Hematopoietic multipotent progenitor cell treated with erythropoietin and hydrocortisone succinate and interleukin-3 and kit ligand, for 8 days (in vitro differentiated cells): ENCODE measurements at places on chromosomes 3 and 15.

- no peak for DNase-seq
Measured at GRCh38 chr3:14297784-14298236, 104.6 kb upstream of the SLC6A6 start.

DNA sequence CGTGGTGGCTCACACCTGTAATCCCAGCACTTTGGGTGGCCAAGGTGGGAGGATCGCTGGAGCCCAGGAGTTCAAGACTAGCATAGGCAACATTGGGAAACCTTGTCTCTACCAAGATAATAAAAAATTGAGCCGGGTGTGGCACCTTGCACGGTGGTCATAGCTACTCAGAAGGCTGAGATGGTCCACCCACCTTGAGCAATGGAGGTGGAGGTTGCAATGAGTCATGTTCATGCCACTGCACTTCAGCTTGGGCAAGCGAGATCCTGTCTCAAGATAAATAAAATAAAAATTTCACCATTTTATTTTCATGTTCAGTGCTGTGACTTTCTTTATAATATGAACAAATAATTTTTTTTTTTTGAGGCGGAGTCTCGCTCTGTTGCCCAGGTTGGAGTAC, 12.5 kb downstream of the MAPK6 start:
- DNase-seq = peak; percentile 53

DNA sequence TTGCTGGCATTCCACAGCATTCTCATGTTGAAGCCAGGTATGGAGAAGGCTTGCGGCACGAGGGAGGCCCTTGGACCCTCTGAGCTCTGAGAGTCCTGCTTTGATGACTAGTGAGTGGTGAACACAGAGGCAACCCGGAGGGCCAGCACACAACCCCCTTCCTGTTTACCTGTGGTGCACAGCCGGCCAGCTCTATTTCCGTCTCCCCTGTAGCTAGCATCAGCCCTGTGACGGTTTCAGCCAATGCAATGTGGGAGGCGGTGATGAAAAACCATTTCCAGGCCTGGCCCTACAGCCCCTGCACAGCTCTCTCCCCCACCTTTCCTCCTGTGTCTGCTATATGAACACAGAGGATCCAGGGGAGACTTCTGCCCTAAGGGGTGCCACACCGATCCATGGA, 76.8 kb upstream of the KLHL25 start:
- no peak for DNase-seq

DNA sequence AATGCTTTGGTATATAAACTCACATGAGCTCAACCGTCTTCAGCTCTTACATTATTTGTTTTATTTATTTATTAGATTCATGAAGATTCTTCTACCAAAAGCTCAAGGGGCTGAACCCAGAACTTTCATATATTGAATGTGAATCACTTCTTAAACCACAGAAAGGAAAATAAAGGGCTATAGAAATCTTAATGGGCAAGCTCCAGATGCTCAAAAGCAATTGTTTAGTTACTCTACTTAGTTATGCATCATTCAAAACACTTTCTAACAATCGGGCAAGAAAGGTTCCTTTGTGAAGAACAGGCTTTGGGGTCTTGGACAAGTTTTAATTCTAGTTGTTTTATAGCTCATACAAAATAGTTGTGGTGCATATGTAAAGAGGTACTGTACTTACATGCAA, 380.2 kb downstream of the TIGIT start:
- no peak for DNase-seq

DNA sequence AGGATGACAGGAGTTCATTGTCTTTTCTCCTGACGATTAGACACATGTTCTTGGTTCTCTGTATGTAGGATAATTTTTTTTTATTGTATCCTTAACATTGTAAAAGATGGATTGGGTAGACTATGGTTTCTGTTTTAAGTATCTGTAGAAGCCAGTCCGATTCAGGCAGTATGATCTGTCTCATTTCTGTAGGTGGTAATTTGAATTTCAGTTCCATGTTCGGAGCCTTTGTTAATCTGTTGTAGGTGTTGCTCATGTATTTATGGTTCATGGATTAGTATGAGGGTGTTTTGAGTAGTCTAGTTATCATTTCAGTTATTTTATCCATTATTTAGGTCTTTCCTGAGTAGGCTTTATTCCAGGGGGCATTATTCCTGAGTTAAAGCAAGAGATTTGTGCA, 32.4 kb upstream of the MME start:
- no peak for DNase-seq

DNA sequence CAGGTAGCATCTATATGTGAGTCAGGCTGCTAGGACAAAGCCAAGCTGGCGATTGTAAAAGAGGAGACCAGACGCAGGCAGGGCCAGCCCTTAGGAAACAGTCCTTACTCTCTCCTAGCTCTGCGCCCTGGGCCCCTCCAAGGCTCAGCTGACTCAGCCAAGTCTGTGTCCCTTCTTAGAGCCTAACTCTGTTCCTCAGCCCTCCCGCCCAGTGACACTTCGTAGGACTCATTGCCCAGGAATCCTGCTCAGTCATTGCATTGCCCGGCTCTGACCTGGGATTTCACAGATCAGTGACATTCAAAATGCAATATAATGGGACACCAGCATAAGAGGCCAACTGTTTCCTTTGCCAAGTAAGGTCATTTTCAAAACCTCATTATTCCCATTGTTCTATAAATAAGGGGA, 244.2 kb downstream of the TLE3 start:
- DNase-seq = no peak

- no peak for DNase-seq
Measured at GRCh38 chr15:41928637-41929620, 35.1 kb upstream of the SPTBN5 start.

DNA sequence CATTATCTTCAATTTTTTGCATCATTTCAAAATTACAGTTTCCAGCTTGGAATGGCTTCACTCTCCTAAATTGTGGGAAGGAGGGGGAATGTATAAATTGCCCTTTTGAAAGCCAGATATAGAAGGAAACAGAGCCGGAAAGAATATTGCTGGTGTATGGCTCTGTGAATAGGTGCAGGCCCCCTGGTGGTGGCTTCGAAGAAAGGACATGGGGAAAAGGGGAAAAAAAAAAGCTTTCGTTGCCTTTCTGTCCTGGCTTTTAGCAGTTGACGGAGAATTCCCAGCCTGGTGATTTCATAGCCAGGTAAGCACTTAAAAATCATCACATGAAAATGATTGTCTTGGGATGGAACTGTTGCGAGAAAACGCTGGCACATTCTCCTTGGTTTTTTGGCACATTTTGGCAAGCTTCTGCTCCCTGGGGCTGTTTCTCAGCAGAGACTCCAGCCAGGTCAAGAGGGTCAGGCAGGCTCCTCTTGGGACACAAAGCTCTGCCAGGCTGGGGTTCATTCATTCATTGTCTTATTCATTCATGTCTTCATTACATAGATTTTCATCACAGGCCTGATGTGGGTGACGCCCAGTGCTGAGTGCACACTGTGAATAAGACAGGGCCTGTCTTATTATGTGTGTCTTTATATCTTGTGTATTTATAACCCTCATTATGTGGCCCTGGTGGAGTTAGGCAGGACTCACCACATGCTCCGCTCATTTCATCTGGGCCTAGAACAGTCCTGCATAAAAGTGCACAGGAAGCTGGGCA, 300.0 kb upstream of the TPM1 start:
- peak; percentile 69 for DNase-seq

GRCh38 chr3:162601101-162601670, 1104.6 kb downstream of the OTOL1 start:
- no peak for DNase-seq

DNA sequence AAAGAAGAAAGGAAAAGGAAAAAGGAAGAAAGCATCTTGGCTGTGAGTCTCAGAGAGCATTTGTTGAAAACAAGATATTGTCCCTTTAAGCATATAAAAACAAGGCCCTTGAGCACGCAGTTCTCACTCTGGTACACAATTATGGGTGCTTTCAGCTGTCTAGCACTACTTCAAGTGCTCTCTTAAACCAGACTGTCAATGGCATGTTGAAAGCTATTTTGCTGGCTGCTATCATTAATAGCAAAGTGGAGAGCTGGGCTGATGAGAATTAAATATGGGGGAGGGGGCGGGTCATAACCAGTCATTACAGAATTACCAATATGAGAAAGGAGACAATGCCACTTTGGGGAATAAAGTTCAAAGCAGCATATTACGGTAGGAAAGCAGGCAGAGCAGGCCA, 9.3 kb downstream of the TLE3 start:
- no peak for DNase-seq

DNA sequence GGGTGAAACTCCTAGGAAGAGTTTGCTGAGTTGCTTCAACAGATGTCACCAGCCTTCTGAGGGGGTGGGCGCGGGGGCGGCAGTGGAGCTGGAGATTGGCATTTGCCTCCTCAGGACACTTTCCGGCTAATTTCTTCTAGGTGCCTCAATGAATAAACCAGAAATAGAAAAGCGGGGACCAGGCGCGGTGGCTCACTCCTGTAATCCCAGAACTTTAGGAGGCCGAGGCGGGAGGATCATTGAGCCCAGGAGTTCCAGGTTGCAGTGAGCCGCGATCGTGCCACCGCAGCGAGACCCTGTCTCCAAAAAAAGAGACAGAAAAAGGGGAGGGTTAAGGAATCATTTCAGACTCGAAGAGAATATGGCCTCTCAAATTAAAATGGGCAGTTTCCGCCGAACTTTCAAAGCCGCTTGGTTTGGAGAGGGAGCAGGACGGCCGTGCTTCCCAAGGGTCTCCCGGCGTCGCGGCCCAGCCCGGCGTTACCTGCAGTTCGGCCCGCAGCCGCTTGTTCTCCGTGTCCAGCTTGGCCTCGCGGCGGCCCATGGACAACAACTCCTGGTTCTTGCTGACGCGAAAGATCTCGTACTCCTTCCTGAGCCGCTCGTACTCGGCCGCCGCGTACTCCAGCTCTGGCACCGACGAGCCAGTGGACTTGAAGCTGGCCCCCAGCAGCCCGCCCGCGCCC, 587 bp downstream of the NPHP3 start:
- DNase-seq = peak; percentile 58

DNA sequence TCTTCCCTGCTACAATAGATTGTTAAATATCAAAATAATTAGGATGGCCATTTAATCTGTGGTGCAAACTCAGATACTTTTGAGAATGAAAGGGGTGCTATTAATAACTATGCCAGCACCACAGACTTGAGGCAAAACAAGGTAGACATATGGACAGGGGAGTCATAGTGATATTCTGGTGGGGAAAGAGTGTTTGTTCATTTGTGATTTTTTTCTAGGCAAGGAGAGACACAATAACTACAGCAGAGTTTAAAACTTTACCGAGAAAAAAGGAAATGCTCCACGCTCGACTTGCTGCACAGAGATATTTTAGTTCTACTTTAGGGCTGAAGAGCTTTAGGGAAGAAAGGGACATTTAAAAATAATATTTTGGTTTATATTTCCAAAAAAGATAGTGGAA, 611.2 kb upstream of the GRM7 start:
- no peak for DNase-seq

DNA sequence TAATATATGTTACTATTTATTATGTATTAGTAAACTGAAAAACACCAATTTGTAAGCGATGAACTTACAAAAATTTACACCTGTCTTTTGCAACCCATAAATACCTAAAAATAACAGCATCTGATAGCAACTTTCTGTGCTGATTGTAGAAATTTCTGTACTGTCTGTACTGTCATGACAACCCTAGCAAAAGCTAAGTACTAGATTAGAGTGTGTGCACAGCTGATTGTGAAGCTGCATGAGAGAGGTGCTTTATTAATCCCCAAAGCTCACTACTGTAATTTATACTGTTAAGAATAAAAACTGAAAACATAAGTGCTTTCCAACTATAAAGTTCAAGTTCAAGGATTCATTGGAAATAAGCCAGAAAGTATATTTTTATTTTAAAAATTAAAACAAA, 815 bp downstream of the BCL2A1 start:
- DNase-seq = peak; percentile 12

GRCh38 chr15:86744198-86744780, 664.6 kb downstream of the AGBL1 start:
- no peak for DNase-seq

- peak; percentile 41 for DNase-seq
Measured at GRCh38 chr3:37741644-37742043, 120.0 kb upstream of the CTDSPL start.

- no peak for DNase-seq
Measured at GRCh38 chr15:48466820-48467219, 135.6 kb downstream of the DUT start.

DNA sequence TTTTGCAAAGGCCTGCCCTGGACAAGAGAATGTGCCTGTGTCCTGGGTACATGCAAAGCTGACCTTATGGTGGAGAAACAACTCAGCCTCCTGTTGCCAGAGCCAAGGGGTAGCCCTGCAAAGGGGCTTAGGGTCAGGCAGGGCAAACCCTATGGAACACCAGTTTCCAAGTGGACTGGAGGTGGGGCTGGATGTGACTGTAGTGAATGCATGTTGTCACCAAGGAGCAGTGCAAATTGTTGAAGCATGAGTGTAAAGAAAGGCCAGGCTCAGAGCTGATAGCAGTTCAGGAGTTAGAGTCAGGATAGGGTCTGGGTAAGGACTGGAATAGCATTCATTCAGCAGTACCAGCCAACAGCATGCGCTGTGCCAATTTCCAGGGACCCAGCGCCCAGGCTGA, 82.9 kb upstream of the PXYLP1 start:
- DNase-seq = no peak

GRCh38 chr3:121957674-121958415, 63.6 kb downstream of the SLC15A2 start:
- DNase-seq = no peak

- no peak for DNase-seq
Measured at GRCh38 chr15:31487811-31488436, 161.3 kb downstream of the KLF13 start.

GRCh38 chr3:14592390-14592789, 52.2 kb upstream of the GRIP2 start:
- no peak for DNase-seq

- DNase-seq = no peak
Measured at GRCh38 chr3:29642393-29643033, 361.6 kb downstream of the RBMS3 start.

DNA sequence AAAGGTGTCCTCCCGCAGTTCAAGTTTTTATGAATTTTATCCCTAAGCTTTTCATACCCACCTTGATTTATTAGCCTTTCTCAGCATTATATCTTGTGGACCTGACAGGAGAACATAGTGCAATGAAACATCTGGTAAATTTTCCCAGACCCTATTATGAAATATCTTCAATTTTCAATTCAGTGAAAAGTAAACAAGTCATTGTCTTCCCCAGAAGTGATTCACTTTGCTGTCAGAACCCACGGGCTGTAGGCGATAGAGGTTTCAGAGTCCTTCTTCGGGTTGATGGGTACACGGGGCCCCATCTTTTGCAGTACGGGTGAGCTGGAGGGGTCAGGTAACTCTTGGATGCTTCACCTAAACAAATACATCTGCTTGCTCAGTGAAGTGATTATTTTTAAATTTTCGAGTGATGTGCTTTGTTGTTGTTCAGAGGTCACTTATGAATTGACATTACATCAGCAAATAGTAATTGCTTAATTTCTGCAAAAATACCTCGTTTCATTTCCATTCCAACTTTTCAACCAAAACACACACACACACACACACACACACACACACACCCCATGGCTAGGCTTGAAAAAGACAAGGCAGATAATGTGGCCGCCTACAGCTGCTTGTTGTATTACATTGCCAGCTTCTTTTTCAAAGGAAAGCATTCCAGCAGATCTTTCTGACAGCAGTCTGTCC, 102.9 kb downstream of the SEMA6D start:
- DNase-seq = no peak
